Nucleus accumbens (tissue), 56 donors: ENCODE measurements at places on chromosomes 6 and 20.
A peak's percentile ranks its signal among the peaks of the same experiment; 100 is the strongest.

- no peak for DNase-seq
Measured at GRCh38 chr6:144334150-144334708, 49.1 kb downstream of the UTRN start.

GRCh38 chr6:110329714-110330436 is 28.3 kb downstream of the METTL24 start:
- DNase-seq = no peak

DNA sequence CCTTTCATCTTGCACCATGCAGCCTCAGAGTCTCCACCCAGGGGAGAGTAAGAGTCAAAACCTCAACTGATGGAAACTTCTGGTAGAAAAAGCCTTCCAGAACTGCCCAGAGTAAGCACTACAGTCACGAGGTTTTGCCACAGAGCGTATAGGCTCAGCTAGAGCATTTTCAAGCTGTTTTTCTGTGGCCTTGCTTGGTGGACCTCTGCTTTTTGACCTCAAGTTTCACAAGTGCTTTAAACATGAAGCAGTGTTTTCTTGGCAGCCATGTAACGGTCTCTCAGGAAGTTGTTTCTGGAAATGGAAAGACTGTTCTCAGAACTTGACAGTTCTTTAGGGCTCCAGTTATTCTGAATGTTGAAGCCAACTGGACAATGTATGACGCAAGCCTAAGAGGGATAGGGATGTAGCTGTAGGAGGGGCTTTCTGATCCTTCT is 146.5 kb downstream of the ZDHHC14 start:
- DNase-seq = no peak

- DNase-seq = no peak
Measured at GRCh38 chr6:129860908-129861665, at the start of gene TMEM244. TSS of gene TMEM244 (minus strand) at chr6:129861315. CDS start at chr6:129861188, 127 bp downstream.

DNA sequence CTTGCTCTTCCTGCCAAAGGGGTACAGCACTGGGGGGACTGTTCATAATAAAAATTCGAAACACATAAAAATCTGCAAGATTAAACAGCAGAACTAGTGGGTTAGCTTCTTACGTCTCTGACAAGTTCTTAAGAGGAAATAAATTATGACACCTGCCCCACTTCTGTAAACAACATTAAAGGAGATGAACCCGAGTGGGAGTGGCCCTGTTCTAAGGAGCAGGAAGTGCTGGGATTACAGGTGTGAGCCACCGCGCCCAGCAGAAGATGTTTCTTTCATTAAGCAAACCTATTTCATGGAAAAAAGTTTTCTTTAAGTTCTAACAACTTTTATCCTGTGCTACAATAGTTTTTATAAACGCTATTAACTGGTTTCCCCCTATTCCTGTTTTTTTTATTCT is 24.6 kb downstream of the USP45 start:
- no peak for DNase-seq

- DNase-seq = peak; percentile 62
Measured at GRCh38 chr20:8131598-8132483, at the start of gene PLCB1. TSS of gene PLCB1 (plus strand) at chr20:8132266. CDS start at chr20:8132652, 386 bp downstream.

- DNase-seq = no peak
Measured at GRCh38 chr6:130934848-130935585, 107.8 kb downstream of the SMLR1 start.

- DNase-seq = no peak
Measured at GRCh38 chr6:12483712-12484111, 193.6 kb downstream of the EDN1 start.

- no peak for DNase-seq
Measured at GRCh38 chr20:59033093-59033492, 958 bp upstream of the ATP5F1E start.

- no peak for DNase-seq
Measured at GRCh38 chr6:5782783-5783547, 223.8 kb downstream of the NRN1 start.

DNA sequence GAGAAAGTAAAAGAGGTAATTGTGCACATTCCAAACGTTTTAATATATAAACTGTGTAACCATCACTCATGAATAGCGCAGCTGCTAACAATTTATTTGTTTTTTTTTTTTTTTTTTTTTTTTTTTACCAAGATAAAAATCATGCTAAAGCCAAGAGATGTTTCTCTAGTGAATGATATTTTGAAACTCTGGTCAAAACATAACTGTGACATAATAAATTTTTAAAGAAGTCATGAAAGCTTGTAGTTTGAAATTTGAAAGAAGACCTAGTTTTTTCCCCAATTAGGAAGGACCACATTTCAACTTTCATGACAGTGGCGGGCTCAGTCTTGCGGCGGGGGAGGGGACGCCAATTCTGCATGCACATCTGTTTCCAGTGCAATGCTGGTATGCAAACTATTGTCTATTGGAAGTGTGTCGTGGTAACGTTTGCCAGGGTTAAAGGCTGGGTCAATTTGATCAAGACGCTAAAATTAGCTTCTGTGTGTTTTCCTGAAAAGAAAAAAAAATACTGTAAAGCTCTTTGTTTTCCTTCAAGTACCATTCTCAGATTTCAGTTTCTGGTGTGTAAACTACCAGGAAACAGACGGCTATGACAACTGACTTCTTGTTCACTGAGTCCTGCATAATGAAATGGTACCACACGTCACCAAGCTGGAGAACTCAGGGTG is 211.9 kb downstream of the FOXC1 start:
- no peak for DNase-seq

DNA sequence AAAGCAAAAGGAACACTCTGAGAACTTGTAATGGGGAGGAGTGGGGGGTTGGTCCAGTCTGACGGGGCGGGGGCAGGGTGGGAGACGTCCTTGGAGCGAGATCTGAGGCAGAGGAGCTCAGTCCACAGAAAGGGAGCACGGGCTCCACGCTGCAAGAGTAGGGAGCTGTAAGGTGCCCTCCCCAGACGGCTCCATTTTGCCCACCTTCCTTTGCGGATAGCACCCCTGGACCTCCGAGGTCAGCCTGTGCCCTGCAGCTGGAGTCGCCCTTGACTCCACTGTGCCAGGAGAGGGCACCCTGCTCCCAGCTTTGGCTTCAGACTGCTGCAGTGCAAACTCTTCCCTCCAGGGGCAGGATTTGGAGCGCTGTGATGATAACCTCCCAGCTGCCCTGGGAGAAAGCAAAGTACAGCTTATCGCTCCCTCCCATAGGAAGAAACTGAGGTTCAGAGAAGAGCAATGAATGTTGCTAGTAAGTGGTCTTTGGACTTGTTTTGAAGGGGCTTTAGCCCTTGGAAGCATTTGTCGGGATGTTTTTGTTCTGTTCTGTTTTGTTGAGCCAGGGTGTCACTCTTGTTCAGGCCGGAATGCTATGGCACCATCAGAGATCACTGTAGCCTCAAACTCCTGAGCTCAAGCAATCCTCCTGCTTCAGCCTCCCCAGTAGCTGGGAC is 9.5 kb upstream of the AHCY start:
- DNase-seq = peak; percentile 58

GRCh38 chr6:111087871-111088667 is 766 bp downstream of the SLC16A10 start:
- peak; percentile 22 for DNase-seq
